ENCODE measurements at places on chromosomes 12 and 14.
A peak's percentile ranks its signal among the peaks of the same experiment; 100 is the strongest.

DNA sequence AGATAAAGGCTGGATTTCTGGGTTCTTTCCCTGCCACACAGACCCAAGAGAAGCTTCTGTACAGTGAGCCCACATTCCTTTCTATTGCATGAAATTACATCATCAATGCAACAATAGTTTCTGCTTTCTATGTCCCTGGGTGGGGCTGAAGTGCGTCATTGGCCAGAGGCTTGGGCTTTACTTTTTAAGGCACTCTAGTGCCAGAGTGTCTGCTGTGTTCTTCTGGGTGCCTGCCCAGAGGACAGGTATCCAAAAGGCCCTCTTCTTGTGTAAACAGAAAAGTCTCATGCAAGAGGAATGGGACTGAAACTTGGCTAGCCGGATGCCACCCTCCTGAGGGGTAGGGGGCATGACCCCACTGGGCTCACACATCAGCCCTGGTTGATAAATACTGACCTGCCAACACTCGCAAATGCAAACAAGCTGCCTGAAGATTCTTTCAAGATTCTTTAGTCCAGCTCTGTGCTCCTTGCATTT lies 5.9 kb downstream of the KRT86 start:
- no peak for DNase-seq

DNA sequence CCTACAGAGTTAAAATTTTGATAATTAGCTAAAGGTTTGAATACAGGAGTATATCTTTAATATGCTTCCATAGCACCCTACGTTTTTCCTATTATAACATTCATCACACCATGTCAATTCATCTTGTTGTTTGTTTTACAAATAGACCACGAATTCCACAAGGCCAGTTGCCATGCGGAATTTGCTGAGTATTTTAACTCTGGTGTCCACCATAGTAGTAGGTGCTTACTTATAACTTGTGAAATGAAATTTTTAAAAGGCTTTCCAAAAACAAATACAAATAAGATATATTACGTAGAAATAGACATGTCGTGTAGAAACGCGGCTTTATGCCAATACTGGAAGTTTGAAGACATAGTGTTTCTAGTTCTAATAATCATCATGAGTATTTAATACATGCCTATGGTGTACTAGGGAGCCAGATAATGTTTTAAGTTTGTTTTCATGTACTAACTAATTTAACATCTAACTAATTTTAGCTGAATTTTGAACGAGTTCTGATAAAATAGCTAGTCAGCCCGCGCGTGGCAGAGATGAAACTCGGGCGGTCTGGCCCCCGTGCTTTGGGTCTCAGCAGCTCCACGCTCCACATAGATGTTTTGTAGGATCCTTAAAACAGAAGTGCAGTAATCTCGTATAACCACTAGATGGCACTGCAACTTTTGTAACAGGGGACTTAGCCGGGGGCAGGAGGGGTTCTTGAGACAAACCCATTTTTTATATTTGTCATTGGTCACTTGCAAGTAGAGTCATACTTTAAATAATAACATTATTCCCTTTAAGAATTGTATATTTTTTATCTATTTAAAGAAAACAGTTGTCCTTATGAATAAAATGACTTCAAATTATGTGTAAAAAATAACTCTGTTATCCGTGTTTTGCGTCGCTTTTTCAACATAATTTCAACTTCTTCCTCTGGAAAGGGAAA lies 10.2 kb downstream of the CD69 start:
- DNase-seq: peak; percentile 81

DNA sequence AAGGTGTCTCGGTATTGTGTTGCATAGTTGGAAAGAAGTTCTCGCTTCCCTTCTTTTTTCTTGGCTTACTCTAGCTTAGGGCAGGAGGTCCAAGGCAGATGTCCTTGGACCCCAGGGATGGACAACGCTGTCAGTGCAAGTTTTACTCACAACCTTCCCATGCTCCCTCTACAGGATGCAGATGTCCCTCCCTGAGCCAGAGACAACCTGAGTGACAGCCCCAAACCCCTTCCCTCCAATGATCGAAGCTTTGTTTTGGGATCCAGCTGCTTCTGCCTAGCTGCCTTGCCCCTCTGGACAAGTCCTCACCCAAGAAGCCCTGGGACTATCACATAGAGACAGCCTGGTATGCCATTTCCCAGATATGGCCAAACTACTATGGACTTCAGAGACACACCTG lies 112.0 kb upstream of the RAP1B start:
- DNase-seq: no peak

DNA sequence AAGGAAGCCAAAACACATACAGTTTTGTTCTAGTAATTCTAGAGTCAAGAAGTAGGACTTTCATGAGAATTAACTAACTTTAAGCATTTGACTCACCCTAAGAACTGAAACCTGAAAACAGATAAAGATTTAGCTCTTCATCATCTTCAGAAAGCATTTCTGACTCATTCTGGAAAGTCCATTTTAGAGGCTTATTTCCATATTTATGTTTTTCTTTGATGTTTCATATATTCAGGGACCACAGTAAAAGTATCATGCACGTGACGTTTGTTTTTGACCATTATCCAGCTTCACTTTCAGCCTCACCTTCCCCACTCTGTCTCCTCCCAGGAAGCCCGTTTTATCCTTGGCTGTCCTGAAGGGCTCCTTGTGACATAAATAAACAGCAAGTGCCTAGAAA lies 79.2 kb downstream of the MDGA2 start:
- no peak for DNase-seq

- DNase-seq: no peak
Observed at GRCh38 chr12:104605685-104606084, 148.9 kb downstream of the CHST11 start.

- no peak for DNase-seq
Observed at GRCh38 chr12:106254724-106255123, 6.9 kb upstream of the CKAP4 start.

- DNase-seq: no peak
Observed at GRCh38 chr12:65465766-65466547, 187.5 kb downstream of the MSRB3 start.

GRCh38 chr12:96862326-96862725 lies 44.7 kb upstream of the NEDD1 start:
- no peak for DNase-seq

DNA sequence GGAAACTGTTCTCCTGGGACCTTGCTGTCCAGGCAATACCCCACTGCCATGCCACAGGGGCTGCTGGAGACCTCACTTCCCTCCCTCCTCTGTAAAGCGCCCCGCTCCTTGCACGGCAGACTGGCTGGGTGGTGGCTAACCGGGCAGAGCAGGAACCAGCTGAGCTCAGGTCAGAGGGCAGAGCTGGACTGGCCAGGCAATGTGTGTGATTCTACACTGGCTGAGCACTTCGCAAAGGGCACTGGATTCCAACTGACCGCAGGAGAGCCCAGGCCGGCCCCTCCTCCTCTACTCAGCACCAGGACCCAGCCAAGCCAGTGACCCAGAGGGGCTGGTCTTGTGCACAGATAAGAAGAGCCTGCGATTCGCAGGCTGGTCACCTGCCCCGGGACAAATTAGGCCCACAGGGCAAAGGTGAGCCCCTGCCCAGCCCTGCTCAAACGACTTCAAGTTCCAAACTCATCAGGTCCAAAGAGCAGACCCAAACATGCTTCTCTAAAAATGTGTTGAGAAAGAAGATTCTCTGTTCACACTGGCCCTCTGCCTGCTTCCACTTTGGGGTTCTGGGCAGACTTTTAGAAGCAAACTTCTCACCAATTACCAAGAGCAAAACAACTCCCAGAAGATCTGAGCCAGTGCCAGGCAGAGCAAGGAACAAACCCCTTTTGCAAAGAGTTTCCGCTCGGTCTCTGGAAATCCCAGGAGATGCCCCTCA lies 54.9 kb upstream of the DIO3 start:
- no peak for DNase-seq

- DNase-seq: peak; percentile 33
Observed at GRCh38 chr12:3752096-3752709, 706 bp downstream of the CRACR2A start.

GRCh38 chr12:105864901-105865300 lies 273.9 kb downstream of the NUAK1 start:
- no peak for DNase-seq

DNA sequence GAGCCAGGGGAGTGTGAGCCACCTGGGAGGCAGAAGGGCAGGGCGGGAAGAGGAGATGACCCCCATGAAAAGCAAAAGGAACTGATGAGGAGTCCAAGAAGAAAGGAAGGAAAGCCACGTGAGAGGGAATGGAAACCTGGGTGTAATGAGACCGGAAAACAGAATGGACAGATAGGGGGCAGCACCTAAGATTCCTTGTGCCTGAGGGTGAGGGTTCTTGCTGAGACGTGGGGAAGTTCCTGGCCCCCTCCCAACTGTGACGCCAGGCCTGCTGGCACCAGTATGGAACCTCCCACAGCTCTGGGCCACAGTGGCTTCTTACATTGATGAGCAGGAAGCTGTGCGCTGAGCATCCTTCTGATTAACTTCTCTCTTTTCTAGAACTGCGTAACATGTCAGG lies 30.8 kb downstream of the TTC7B start:
- DNase-seq: no peak

GRCh38 chr12:107079172-107080011 lies 14.0 kb downstream of the CRY1 start:
- no peak for DNase-seq

DNA sequence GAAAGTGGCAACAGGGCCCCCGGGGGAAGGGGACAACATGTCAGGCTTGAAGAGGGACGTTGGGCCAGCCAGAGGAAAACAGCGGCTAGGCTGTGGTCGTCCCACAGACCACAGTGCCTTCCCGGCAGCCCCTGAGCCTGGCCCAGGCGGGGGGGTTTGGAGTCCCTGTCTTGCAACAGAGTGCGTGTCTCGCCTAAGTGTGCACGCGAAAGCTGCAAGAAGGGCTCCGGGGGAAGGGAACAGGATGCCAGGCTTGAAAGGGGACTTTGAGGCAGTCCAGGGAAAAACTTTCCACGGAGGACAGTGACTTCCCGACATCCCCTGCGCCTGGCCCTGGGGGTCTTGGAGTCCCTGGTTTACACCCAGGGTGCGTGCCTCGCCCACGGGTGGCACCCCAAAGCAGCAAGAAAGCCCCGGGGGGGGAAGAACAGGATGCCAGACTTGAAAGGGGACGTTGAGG lies 157.5 kb upstream of the ALG10B start:
- no peak for DNase-seq

GRCh38 chr14:89440986-89441909 lies 24.2 kb upstream of the FOXN3 start:
- no peak for DNase-seq

- DNase-seq: no peak
Observed at GRCh38 chr12:65720136-65721130, 103.8 kb upstream of the HMGA2 start.

- DNase-seq: no peak
Observed at GRCh38 chr12:71282020-71282419, 124.2 kb upstream of the TSPAN8 start.

GRCh38 chr12:100398307-100398706 lies 41.4 kb downstream of the SLC17A8 start:
- no peak for DNase-seq

DNA sequence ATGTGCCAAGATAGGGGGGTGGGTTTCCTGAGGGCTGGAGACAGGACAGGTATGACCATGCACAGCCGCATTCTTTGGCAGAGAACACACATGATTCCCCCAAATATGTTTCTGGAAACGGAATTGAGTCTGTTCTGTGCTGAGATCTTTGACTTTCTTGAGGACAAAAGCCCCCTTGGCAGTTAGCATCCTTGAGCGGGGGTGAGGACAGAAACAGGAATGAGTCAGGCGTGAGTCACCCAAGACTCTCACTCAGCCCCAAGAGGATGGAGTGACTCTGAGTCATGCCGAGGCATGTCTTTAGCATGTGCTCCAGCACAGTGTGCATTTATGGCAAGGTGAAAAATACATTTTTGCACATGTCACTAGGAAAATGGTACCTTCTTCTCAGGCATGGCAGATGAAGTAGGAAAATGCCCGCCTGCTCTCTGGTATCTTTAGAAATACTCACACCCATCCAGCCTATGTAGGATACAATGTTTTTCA lies 52.1 kb downstream of the DAD1 start:
- DNase-seq: no peak

GRCh38 chr14:105701456-105702274 lies 175.3 kb downstream of the TMEM121 start:
- no peak for DNase-seq

DNA sequence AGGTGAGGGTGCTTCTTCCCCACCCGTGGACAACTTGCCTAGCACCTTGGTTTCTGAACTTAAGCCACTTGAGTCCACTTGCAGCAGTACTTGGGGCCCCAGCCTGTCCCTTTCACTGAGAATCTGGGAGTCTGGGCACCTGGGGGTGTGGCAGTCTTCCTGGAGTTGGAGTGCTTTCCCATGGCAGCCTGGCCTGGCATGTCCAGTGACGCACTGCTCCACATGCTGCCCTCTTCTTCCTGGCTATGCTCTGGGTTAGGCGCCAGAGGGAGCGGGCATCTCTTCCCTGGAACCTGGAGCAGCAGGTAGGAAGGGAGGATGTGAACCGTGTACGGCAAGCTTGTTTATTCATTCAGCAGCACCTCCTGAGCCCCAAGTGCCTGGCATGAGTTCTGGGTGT lies 76.4 kb downstream of the PAPOLA start:
- DNase-seq: no peak

GRCh38 chr12:29957835-29958234 lies 174.1 kb upstream of the TMTC1 start:
- DNase-seq: no peak

- peak; percentile 92 for DNase-seq
Observed at GRCh38 chr12:10673659-10674384, at the start of gene STYK1. Gene STYK1, minus strand, starts transcription at chr12:10674052. Its CDS starts 39,434 bp downstream, at chr12:10634618.

- DNase-seq: no peak
Observed at GRCh38 chr12:126944684-126945083, 1322.3 kb upstream of the TMEM132C start.

- no peak for DNase-seq
Observed at GRCh38 chr12:66011731-66012130, 118.8 kb downstream of the LLPH start.

DNA sequence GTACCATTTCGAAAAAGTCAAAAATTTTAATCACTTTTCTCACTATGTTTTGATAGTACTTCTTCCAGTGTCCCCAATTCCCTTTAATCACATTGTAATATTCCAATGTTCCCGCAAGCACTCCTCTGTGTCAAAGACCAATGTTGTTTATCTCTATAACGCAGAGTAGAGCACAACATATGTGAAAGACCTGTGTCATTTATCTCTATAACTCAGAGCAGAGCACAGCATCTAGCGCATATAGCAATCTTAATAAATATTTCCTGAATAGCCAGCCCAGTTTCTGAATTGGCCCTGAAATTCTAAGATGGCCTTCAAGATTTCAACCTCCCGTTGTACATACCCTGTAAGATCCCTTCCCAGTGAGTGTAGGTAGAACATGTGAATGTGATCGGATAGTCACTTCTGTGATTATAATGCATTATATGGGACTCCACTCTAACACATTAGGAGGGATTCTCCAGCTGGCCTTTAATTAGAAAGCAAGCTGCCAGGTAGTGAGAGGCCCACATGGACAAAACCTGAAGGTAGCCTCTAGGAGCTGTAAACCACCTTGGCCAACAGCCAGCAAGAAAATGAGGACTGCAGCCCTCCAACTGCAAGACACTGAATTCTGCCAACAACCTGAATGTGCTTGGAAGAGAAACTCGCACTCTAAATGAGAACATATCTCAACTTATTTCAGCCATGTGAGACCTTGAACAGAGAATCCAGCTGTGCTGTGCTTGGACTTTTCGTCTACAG lies 238.8 kb upstream of the SYT10 start:
- no peak for DNase-seq

- no peak for DNase-seq
Observed at GRCh38 chr12:69243099-69244084, 4.0 kb downstream of the CPSF6 start.

GRCh38 chr12:120540445-120540844 lies 6.3 kb downstream of the RNF10 start:
- DNase-seq: no peak
